ENCODE measurements at places on chromosomes 2 and 18. TPM values are rescaled to one million over a fixed set of nuclear protein-coding genes. Genes with fewer than 3 reads are reported as not detected.

DNA sequence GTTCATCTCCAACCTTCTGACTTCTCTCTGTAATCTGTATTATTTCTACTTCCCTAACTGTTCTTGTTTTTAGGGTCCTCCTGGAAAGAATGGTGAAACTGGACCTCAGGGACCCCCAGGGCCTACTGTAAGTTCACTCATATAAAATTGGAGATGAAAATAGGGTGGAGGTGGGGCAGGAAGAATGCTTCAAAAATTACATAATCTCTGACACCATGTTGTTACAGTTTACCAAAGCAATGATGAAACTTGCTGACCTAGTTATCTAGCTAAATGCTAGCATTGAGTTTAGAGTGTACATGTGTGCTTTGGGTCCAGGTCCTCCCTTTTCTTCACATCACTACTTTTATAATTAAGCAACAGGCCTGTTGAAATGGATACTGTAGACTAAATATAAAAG lies 23.1 kb downstream of the COL3A1 start:
- no peaks in the 10 kb centered on the region for H3K27me3 ChIP-seq
- DNase-seq: no peak
- H3K4me1 ChIP-seq: peaks cover 80% of the 10 kb centered on the region
- H3K4me3 ChIP-seq: no peak overlapping the region

Gene DCTN1
- total RNA-seq: 161 TPM

Gene MYCN
- total RNA-seq: 0.17 TPM

Gene OSBPL6
- total RNA-seq: 6.5 TPM
